ENCODE measurements at places on chromosomes 2 and 18.

DNA sequence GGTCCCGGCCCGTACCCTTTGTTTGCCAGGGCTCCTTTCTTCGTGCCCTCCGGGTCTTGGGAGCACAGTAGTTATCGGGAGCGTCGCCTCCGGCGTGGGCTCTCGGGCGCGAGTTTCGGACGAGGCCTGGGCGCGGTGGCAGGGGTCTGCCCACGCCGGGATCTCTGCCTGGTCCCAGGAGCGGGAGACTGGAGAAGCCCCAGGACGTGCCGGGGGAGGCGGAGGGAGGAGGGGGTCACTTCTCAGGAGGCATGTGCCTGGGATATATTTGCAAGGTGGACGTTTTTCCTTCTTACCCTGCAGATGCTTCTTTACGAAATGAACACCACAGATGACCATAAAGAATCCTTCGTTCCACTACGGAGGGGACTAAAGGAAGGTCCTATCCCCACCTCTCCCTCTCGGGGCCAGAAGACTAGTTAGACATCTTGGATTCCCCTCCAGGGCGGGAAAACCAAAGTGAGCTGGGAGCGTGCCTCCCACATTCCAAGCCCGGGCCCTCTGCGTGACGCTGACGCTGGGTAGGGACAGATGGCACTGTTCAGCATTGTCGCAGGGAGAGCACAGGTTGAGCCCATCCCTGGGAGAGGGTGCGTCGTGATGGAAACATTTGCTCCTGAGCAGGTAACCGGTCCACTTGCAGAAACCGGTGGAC lies 483 bp upstream of the FHL2 start:
- DNase-seq: no peak

DNA sequence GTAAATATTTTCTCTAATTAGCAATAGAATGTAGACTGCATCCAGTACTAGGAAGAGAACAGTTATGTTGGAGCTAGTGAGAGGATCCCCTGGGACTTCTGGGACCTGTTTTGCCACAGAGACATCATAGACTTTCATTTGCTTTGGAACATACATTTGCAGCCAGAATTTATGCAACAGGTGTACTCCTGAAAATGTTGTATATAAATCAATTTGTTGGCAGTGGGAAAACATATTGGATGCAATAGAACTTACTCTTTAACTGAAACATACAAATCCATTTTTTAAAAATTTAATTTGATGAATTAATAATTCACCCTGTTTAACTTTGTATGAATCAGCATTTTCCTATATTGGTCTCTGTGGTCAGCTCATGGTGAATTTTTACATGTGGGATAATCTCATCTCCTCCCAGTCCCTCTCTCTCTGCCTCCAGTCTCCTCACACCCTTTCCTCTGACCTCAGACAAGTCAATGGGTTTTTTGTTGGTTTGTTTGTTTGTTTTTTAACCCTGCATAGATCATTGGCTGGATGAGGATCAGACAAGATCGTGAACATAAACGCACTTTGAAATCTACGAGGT lies 263.0 kb downstream of the LPIN1 start:
- DNase-seq: no peak

GRCh38 chr2:212682937-212683336 lies 144.3 kb upstream of the ERBB4 start:
- DNase-seq: no peak

- DNase-seq: no peak
These were observed 124.4 kb downstream of the FBXO15 start for GRCh38 chr18:74023220-74023619.

DNA sequence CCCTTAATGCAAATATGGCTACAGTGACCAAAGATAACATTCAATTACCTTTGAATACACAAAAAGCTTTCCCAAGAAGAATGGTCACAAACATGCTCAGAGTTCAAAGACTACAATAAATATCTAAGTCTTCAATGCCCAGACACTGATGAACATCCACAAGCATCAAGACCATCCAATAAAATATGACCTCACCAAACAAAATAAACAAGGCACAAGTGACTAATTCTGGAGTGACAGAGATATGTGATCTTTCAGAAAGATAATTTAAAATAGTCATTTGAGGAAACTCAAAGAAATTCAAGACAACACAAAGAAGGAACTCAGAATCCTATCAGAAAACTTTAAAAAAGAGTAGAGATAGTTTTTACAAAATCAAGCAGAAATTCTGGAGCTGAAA lies 40.6 kb upstream of the CAPN13 start:
- DNase-seq: no peak

- DNase-seq: peak; percentile 64
These were observed 2.3 kb upstream of the LPIN2 start for GRCh38 chr18:3015204-3015592.

DNA sequence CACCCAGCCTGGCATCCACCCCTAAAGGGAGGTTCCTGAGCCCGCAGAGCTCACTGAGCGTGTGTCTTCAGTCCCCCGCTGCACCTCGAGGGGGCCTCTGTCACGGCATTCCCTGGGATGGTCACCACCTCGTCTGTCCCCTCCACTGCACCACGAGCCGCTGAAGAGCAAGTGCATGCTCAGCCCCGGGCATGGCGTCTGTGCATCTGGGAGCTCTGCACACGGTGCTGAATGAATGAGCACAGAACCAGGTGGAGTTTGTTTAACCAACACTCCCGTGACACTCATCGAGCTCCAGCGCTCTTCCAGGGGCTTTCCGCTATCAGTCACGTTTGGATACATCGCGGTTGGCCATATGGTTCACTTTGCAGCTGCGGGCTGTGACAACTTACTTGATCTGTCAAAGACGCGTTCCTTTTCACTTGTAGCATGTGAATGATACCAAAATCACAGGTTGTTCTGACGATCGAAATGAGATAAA lies 9.2 kb downstream of the ALLC start:
- no peak for DNase-seq

- no peak for DNase-seq
These were observed 37.1 kb downstream of the PIEZO2 start for GRCh38 chr18:11112286-11112685.

DNA sequence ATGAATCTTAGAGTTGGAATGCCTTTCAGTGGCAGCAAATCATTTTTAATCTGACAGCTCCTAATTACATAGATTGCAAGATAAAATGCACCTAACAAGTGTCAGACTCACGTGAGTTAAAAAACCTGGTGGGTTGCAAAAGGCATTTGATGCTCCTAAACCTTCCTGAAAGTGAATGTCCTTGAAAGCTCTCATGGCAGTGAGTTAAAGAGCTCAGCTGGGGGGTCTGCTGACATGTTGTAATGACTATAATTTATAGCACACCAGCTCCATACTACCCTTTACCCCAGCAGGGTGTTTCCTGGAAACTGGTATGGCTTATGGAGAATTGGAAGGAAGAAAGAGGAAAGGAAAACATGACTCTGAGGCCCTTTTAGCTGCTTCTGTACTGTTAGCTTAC lies 91.9 kb upstream of the CAVIN2 start:
- DNase-seq: no peak
